T-helper 9 cell (primary cell): ENCODE measurements at places on chromosomes 2 and 18.

DNA sequence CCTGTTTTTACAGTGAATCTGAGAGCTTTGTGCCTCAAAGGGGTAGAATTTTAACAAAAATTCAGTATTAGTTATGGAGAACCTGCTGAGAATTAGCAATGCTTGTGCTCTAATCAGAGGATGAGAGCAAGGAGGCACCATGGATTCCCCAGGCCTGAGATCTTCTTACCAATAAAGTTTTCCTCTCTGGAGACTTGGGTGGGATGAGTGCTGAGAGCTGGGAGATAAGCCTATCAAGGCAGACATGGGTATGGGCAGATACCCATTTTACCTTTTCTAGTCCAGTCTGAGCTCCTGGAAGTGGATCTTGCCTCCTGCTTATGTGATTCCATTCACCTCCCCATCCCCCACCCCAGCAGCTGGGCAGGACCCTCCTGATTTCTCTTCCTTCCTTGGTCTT is 53.9 kb downstream of the BMP10 start:
- DNase-seq = no peak

DNA sequence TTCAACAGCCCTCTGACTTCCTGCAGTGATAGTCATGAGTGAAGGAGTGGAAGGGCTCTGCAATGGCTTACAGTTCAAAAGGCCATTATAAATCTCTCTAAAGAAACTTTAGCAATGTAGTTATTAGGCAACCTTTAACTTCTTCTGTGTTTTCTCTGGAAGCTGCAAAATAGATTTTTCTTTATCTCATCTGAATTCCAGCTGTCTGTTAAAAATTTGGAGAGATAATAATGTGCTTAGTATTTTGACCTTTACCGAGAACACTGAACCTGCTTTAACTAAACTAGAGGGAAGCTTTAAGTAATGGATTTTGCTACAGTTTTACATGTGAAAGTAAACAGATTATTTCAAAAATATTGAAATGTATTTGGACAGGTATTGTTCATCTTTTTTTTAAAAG is 847.9 kb downstream of the ERBB4 start:
- no peak for DNase-seq

DNA sequence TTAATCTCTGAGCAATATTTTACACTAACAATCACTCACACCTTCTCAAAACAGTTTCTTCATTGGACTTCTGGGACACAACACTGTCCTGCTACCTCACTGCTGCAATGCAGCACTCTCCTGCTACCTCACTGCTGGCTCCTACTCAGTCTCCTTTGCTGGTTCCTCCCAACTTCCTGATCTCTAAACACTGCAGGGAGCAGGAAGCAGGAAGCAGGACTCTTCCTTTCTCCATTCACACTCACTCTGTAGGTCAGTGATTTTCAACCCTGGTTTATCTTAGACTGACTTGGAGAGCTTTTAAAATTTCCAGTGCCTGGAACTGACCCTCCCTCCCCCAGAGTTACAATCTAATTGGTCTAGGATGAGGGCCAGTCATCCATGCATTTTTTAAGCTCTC is 243.4 kb upstream of the RBBP8 start:
- DNase-seq = no peak

DNA sequence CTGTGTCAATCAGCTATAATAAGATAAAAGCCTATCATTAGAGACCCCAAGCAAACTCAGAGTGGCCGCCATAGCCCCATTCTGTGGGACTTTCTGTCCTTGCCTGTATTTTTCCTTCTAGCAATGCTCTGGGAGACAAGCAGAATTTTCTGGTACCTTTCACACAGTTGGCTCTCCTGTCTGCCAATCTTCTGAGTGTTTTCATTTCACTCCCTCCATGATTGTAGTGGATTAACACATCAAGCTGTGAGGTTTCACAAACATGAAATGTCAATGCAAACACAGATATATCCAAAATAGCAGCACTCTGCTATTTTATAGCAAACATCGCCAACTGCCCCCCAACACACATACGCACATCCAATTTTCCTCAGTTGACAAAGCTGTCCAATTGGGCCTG is 64.9 kb downstream of the C1D start:
- DNase-seq = no peak

DNA sequence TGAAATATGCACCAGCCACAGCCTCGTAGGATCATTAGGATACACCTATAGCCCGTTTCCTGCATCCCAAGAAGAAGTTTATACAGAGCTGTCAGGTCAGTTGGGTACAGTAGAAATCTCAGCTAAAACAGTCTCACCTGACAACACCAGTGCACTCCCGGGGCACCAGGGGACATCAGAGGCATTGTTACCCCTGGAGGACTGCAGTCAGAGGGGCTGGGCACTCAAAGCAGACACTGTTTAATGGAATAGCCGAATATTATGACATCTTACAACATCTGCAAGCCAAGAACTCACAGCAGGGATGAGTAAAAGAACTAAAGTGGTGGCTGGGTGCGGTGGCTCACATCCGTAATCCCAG is 93.0 kb upstream of the ID2 start:
- no peak for DNase-seq

- DNase-seq = no peak
These were observed 62.6 kb downstream of the KLF7 start for GRCh38 chr2:207103132-207103531.

GRCh38 chr18:9753846-9754245 is 45.7 kb downstream of the RAB31 start:
- DNase-seq = no peak

DNA sequence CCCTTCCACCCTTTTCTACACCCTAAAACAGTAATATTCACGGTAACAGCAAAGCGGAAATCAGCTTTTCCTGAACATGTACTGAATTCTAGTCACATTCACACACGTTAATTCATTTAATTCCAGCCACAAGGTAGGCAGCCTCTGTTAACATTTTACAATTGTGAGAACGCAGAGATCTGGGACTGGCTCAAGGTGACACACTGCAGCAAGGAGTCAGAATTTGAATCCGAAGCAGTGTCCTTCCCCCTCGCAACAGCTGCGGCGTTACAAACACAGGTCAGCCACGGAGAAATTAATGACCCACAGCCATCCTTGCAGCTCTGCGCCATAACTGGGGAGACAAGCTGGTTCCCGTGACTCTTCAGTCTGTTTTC is 818 bp upstream of the SLC20A1 start:
- DNase-seq = no peak

GRCh38 chr2:133459590-133459989 is 108.7 kb downstream of the NCKAP5 start:
- DNase-seq = no peak

GRCh38 chr2:203706403-203706802 is at the start of gene CD28:
Gene CD28 (plus strand): TSS chr2:203706639. CDS start chr2:203706697, 58 bp downstream.
- DNase-seq = peak; percentile 79

DNA sequence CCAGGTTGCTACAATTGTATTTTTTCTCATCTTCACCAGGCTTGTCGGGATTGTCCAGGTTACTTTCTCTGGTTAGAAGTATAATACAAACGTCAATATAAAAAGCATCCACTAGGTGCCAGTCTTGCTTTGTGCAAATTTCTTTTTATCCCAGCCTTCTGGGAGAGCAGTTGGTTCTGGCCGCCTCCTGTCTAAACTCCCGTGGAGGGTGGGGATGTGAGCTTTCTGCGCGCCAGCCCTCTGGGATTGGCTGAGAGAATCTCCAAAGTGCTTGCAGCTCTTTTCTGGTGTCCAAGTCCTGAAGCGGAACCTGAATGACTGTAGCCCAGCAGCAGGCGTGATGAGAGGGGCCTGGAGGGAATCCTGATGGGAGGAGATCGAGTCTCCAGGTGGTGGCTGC is 22.4 kb upstream of the TOGARAM2 start:
- DNase-seq = peak; percentile 8

- DNase-seq = no peak
These were observed 312.6 kb downstream of the DPP10 start for GRCh38 chr2:114754907-114755563.

GRCh38 chr18:58314284-58314683 is 270.3 kb downstream of the NEDD4L start:
- DNase-seq = no peak

DNA sequence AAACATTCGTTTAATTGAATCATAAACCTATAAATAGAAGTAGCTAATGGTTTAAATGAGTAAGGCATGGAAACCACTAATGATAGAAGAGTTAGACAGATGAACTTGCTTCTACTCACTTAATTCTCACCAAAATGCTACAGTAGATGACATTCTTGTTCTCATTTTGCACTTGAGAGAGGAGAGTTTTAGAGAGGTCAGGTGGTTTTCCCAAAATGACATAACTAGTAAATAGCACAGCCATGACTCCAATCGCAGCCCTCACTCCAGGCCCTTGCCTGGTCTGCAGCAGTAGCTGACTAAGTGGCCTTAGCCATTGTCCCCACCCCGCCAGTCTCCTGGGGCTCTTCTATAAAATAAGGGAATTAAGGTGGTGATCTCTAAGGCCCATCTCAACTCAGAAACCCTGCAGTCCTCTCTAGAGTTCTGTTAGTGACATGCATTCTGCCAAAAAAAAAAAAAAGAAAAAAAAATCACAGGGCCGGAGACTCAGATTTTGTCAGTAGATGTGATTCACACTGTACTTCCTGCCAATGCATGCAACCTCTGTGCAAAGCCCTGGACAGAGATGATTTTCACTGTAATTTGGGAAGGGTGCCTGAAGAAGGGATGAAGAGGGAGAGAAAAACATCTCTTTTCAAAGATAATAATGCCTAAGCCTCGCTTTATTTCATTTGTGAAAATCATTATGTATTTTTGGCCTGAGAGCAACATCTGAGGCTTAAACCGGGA is 221.8 kb downstream of the ANAPC1 start:
- DNase-seq = no peak

DNA sequence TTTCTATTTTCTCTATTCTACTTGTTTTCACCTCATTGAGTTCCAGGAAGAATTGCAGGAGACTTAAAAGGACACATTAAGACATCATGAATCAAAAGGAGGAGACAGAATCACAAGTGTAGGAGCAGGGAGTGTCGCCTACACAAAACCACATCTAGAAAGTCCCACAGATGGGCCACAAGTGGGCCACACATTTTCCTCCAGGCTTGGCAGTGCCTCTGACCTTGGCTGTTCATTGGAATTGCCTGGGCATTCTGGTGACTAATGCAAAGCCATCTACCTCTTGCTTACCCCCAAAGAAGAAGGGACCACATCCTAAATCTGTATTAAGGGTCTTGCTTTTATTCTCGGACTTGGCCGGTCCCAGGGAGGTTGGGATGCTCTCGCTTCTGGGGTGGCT is 103.6 kb downstream of the KLHL29 start:
- DNase-seq = no peak

DNA sequence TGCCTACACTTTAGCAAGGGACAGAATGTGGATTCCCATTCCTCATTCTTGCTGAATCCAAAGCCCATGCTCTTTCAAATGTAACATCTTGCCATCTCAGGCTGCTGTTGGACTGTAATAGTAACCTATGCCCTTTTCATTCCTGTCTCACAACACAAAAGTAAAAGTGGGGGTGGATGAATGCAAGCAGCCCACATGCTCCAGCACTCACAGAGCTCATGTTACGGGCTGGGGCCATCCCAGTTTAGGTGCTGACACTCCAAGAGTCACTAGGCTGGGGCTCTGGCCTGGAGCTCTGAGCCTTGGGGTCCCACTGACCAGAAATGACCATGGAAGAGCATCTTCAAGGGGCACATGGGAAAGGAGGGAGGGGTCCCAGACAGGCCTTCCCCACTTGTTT is 47.6 kb downstream of the CCBE1 start:
- DNase-seq = no peak

GRCh38 chr18:29164020-29164706 is 987.2 kb upstream of the CDH2 start:
- no peak for DNase-seq

DNA sequence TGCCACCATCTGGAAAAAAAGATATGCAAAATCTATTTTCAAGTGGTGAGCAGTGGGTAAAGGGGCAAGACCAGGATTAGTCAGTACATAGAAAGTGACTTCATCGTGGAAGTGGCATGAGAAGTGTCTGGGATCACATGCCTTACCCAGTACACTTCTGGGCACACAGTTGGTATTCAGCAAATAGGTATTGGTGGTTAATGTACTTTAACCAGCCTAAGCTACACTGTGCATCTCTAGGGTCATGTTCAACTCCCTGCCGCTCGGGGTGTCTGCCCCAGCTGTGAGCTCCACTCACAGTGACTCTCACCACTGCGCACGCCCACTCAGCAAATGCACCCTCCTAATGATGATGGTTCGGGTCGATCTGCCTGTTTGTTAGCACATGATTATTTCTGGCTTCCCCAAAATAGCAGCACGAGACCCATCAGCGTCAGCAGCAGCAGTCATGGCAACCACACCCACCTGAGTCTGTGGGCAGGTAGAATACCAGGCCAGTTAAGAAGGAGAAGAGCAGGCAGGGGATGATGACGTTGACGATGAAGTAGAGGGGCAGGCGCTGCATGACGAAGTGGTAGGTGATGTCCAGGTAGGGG is 11.1 kb downstream of the CHRNA1 start:
- DNase-seq = peak; percentile 25

GRCh38 chr2:215870088-215870490 is 143.3 kb downstream of the MREG start:
- no peak for DNase-seq

- no peak for DNase-seq
These were observed 632.2 kb downstream of the SLC4A3 start for GRCh38 chr2:220259662-220260061.
